CD4-positive, alpha-beta memory T cell (primary cell): ENCODE measurements at places on chromosomes 12 and 14.

GRCh38 chr12:54680374-54680773 lies 32.2 kb upstream of the DCD start:
- DNase-seq, result no peak

DNA sequence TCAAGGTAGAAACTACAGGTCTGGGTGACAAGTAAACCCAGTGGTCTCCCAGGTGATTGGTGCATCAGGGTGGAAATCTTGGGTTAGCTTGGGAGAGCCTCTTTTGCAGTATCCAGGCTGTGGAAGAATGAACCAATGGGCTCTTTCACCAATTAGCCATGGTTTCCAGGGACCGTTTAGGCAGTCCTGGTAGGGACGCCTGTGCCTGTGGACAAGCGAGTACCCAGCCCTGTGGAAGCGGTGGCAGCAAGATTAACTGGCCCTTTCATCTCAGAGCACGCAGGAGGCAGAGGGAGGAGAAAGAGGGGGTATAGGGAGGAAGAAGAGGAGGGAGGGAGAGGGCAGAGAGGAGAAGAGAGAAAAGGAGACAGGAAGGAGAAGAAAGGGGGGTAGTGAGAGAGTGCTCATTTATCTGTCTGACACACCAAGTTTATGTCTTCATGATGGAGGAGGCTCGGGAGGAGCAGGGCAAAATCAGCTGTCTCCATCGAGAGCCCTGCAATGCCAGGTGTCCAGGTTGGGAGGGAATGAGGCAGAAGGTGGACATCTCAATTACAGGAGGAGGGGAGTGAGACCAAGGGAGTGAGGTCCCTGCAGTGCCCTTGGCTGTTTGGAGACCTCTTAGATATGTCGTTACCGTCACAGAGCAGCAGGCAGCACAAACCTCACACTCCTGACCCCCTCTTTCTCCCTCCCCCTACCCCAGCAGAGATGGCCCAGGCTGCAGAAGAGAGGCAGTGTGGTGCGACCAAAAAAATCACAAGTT lies 4.6 kb upstream of the ZDHHC22 start:
- DNase-seq, result no peak

- DNase-seq, result no peak
Measured at GRCh38 chr14:97777622-97778355, 980.6 kb downstream of the VRK1 start.

DNA sequence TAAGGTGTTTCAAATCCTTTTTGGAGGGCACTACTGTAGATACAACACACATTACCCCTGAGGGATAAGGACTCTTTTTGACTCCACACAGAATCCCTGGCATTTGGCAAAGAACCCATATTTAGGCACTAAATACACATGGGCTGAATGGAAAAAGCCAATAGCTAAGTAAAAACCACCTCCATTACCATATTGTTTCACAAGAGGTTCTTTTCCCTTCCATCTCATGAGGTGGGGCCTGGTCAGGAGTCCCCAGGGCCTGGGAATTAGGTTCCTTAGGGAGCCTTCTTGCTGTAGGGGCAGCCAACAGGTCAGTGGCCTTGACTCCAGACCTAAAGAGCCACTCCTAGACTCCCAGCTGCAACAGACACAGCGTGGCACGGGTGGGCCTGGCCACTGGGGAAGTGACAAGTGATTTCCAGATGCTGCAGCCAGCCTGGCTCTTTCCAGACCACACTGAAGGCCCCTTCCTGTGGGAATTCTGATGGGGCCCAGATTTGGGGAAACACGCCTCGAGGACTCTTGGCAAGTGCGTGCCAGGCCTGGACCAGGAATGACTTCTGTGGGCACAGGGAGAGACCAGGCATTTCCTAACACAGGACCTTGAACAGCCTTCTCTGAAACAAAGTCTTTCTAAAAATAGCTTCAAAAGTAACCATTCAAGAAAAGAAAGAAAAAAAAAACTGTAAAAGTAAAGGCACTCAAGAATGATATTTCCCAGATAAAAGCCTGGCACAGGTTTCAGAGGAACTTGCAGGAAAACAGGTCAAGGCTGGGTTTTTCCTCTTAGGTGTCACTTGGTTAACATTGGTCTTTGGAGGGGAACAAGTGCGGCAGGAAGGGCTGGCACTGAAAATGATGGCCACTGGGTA lies 18.1 kb downstream of the SSH1 start:
- no peak for DNase-seq

DNA sequence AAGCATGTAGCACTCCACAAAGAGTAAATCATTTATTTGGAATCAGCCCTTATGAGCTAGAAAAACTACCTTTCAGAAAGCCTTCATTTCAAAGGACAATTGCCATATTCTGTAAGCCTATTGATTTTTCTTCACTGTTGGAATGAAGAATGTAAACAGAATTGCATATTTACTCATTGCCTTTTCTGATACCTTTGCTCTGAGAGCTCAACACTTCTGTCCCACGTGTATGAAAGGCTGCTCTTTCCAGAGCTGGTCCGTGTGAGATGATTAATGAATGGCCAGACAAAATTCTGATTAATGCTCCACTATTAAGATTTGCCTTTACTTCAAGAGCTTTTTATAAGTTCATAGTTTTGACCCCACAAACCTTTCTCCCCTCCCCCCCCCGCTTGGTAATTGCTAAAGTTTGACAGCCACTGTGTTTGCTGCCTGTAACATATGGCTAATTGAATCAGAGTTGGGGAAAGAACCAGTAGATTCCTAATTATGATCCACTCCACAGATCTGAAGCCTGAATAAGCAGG lies 63.0 kb upstream of the PLEKHA5 start:
- no peak for DNase-seq

- DNase-seq, result no peak
Measured at GRCh38 chr14:95055318-95055717, 102.0 kb downstream of the DICER1 start.

GRCh38 chr14:86665975-86666374 lies 1136.0 kb downstream of the FLRT2 start:
- DNase-seq, result no peak

- no peak for DNase-seq
Measured at GRCh38 chr12:131895640-131896079, 1.2 kb downstream of the ULK1 start.

DNA sequence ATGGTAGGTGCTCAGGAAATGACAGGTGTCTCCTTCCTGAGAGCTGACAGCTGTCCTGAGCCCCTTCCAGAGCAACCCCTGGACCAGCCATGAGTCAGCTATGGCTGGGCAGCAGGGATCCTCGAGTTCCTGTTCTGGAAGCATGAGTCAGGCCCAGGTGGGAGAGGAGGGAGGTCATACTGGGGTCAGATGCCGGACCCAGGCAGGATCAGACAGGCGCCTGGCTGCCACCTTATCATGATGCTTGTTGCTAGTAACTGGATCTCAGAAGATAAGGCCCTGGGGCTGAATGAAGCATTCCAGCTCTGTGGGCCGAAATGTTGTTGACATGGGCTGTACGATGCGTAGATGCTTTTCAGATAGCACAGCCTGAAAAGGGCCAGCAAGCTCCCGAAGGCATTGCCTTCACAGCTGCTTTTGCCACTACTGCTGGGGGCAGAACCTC lies 17.4 kb upstream of the KRT7 start:
- DNase-seq, result no peak

DNA sequence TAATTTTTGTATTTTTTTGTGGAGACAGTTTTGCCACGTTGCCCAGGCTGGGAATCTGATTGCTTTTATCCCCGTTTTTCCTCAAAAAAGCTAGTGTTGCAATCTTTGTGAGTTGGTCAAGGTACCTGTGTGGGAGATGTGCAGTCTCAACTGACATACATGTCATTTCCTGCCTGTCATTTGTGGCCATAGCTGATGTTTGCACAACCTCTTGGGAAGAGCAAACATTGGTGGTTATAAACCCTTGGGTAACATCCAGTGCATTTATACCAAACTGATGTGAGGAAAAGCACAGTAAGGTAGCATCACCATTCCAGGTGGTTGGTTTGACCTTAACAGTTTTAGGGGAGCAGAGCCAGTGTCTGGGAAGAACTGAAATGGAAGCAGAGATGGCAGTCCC lies 54.7 kb downstream of the ATG14 start:
- DNase-seq, result no peak

GRCh38 chr14:61003571-61003970 lies 22.5 kb downstream of the SLC38A6 start:
- no peak for DNase-seq

DNA sequence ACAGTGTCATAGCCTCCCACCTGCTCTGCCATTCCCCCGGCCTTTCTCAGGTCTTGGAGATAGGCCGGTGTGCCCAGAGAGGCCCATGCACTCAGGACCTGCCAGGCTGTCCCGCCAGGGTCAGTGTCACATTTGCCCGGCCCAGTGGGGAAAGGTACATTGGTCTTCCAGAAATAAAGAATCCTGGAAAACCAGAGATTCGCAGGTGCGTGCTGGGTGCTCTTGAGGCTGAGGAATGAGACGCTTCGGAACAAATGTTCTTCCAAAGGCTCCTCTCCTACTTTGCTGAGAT lies 205.8 kb upstream of the RTL1 start:
- DNase-seq, result no peak

- DNase-seq, result no peak
Measured at GRCh38 chr12:92513231-92513730, 189.5 kb upstream of the PLEKHG7 start.

- DNase-seq, result no peak
Measured at GRCh38 chr12:107032266-107032665, 45.3 kb upstream of the MTERF2 start.

GRCh38 chr14:101775826-101776225 lies 14.3 kb downstream of the PPP2R5C start:
- DNase-seq, result no peak

DNA sequence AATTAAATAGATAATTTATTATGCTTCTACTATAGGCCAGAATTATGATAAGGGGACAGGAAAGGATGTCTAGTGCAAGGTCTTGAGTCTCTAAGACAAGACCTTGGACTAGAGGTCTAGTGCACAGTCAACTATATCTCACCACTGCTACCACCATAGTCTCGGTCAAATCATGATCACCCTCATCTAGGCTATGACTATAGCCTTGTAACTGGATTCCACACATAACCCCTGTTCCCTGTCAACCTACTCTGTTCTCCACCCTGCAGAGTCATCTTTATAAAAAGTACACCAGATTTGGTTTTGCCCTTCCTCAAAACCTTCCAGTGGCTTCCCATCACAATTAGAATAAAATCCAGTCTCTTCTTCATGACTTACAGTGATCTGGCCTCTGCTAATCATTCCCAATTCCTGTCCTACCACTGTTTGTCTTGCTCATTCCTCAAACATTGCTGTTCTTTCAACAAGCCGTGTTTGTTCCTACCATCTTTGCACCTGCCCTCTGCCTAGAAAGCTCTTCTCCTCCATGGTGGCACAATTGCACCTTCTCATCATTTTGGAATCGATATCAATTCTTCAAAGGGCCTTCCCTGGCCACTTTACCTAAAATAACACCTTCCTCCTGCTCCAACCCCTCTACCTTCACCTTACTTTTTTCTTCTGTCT lies 169.4 kb downstream of the FOXN3 start:
- DNase-seq, result no peak

DNA sequence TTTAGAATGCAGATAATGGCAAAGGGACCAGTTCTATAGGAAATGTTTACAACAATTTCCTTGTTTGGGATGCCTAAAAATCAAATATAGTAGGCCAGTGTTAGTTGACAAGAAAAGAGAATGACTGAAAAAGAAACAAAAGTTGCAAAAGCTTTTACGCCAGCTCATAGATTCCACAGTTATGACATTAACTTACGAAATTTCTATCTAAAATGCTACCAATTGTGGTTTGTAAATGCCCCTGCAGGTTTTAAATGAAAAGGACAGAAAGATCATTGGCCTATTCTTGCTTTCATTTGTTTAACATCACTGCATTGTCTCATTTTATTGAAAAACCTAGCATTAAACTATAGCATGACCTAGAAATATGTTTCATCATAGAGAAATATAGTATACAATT lies 345.8 kb downstream of the CCDC91 start:
- DNase-seq, result no peak
